ENCODE measurements at places on chromosomes 6 and 20. TPM values are rescaled to one million over a fixed set of nuclear protein-coding genes. Genes with fewer than 3 reads are reported as not detected.

HLA-DPA1 gene
- 2.0 TPM for total RNA-seq

SLC22A2 gene
- total RNA-seq = not detected

CALHM6 gene
- total RNA-seq = 6.9 TPM

FAM209A gene
- not detected for total RNA-seq

CPXM1 gene
- 0.15 TPM for total RNA-seq

C6orf15 gene
- not detected for total RNA-seq

PTK6 gene
- total RNA-seq = not detected

ECT2L gene
- total RNA-seq = not detected

RCAN2 gene
- 2.3 TPM for total RNA-seq

PRRT1 gene
- not detected for total RNA-seq

TGM2 gene
- 108 TPM for total RNA-seq

ZNF831 gene
- not detected for total RNA-seq

EFHC1 gene
- total RNA-seq = 44.4 TPM

OOEP gene
- total RNA-seq = not detected

MACROD2 gene
- total RNA-seq = 0.44 TPM

GABRR1 gene
- total RNA-seq = not detected

APCDD1L gene
- total RNA-seq = 24.2 TPM

CRYBG1 gene
- total RNA-seq = 23.7 TPM

RIPPLY2 gene
- not detected for total RNA-seq

ID4 gene
- 5.2 TPM for total RNA-seq

CHD6 gene
- total RNA-seq = 16.8 TPM

FABP7 gene
- total RNA-seq = not detected

KCNG1 gene
- 4.5 TPM for total RNA-seq

PGC gene
- not detected for total RNA-seq

NKAPL gene
- not detected for total RNA-seq

LGSN gene
- 0.07 TPM for total RNA-seq

CDSN gene
- total RNA-seq = not detected

SCRT2 gene
- not detected for total RNA-seq
